ENCODE measurements at places on chromosomes 4 and X.

- DNase-seq: no peak
These were observed 597.9 kb downstream of the GBA3 start for GRCh38 chr4:23290656-23291055.

- no peak for DNase-seq
These were observed 191.4 kb downstream of the GBA3 start for GRCh38 chr4:22884157-22884556.

DNA sequence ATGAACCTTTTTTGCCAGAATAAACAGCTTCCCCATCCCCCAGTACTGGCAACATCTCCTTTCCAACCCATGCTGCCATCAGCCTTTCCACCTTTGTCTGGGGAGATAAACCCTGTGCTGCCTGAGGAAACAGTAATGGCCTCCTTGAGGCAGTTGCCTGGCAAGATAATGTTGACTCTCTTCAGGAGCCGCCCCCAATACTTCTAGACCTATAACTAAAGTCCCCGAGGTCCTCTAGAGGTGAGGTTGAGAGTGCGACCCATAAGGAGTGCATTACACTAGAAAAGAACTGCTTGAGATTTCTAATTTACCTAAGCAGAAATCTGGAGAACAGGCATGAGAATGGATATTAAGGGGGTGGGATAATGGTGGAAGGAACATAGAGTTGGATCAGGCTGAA lies 963.2 kb upstream of the PCDH7 start:
- no peak for DNase-seq

DNA sequence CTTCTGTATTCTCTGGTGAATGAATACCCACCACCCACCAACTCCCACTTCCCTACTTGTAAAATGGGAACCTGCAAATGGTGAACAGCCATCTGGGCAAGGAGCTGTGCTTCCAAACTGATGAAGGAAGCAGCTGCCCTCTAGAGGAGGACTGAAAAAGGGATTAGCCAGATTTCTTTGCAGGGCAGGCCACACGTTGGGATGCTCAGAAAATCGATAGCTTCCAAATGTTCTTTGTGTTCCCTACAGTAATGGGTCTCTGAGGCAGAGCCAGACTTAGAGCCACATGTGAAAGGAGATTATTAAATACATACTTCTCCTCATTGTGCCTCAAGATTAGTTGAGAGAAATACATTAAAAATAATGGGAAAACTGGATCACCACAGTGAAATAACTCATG lies 39.3 kb upstream of the LPAR4 start:
- no peak for DNase-seq

DNA sequence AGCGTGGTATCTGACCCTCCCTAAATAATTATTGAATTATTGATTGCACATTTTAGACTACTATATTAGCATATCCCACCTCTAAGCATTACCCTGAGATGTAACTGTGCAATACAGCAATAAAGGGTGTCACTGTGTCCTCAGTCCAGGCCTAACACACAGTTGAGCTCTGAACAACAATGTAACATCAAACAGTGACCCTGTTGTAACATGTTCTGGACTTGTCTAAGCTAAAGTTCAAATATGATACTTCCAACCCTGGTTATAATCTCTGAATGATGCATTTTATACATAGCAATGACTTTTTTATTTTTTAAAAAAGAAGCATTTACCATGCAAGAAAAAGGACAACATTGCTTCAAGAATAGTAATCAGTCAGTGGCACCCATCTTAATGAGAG lies 61.6 kb upstream of the DMD start:
- no peak for DNase-seq

DNA sequence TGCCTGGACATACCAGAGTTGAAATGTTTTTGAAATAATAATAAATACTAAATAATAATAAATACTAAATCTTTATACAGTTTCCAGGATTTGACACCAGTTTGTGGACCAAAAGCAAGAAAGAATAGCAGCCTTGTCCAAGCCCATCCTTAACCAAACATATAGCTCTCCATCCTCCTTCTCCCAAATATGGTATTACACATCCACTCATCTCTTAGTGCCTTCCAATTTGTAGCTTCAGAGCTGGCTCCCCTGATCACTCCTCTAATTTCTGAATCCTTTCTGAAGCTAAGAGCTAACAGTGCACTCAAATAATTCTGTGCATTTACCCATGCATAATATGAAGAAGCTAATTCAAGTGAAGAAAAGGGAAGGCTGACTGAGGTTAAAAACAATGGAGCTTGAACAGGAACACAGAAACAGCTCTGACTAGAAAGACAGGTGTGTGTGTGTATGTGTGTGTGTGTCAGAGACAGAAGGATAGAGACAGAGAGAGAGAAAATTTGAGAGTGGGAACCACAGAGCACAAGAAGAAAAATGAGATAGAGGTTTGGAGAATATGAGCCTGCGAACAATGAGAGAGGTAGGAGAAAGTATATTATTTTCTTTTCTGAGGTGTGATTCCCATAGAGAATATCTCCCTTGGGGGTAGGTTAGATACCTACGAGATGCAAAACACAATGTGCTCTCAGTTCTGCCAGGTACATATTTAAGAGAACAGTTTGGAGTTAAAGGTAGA lies 123.5 kb downstream of the CAMK2D start:
- DNase-seq: no peak

DNA sequence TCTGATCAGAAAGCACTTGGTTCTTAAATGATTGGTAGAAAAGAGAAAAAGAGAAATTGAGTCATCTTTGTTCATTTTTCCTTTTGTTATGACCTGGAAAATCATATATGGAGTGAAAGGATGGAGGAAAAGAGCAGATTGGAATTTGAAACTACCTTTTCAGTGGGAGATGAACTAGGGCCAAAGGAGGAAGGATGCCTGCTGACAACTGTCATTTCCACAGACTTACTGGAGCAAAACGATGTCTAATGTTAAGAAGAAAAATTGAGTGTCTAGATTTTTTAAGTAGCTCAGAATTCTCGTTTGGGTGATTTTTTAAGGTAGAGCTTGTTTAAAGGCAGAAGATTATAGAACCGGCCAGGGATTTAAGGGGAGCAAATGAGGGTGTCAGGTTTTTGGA lies 144.6 kb upstream of the KCNIP4 start:
- DNase-seq: no peak

DNA sequence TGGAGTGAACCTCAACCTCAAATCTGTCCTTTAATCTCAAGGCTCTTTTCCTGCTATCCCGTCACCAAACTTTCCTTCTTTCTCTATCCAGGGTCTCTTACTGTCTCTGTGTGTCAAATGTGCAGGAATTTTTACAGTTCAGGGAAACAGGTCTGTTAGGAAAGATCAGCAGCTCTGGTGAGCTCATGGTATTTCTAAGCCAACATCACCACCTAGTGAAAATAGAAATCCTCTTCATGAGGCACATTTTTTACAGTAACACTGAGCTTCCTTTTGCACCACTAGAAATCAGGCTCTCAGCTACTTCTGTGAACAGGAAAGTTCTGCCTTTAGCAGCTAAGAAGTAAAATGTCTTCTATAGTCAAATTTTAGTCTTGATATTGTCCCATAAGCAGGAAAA lies 39.6 kb downstream of the NUDT11 start:
- no peak for DNase-seq

DNA sequence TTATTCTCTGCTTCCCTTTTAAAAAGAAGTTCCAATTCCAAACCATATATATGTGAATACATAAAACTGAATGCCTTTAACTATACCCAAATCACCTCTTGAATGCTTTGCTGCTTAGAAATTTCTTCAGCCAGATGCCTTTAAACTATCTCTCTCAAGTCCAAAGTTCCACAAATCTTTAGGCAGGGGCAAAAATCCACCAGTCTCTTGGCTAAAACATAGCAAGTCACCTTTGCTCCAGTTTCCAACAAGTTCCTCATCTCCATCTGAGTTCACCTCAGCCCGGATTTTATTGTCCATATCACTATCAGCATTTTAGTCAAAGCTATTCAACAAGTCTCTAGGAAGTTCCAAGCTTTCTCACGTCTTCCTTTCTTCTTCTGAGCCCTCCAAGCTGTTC lies 49.8 kb downstream of the SULT1B1 start:
- DNase-seq: no peak

DNA sequence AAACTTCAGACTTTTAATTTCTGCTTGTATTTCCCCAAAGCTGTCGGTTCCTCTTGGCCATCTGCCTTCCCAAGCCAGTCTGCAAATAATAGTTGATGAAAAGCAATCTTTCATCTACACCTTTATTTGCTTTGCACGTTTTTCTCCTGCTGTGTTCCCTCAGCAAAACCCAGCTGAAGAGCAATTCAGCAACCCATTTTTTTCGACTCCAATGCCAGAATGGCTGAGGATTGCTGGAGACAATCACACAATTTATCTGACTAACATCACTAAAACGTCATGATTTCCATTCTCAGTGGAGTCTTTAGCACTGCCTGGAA lies 94.3 kb downstream of the GPRIN3 start:
- no peak for DNase-seq

DNA sequence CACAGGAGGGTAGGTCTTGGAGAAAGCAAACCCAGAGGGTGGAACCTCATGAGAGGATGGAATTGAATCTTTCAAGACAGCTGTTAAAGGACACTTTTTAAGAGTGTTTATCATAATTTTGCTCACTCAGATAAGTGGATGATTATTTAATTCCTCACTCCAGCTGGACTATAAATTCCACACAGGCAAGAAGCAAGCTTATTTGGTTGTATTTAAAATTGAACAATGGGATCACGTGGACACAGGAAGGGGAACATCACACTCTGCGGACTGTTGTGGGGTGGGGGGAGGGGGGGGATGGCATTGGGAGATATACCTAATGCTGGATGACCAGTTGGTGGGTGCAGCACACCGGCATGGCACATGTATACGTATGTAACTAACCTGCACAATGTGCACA lies 116.3 kb downstream of the DHRSX start:
- DNase-seq: no peak

DNA sequence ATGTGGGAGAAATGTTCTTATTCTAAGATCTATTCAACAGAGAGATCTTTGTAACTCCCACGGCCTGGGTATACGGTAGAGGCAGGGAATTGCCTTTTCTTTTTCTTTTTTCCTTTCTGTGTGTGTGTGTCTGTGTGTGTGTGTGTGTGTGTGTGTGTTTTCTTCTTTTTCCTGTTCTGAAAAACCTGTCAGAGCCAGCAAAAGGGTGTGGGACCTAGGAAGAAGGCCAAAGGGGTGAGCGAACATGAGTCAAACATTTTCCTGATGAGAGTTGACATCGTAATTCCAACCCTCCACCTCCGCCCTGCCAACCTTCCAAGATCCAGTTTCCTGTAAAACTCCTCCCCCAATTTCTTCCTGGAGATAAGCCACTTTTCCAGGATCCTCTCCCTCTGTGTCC lies 2.8 kb upstream of the CHIC2 start:
- no peak for DNase-seq

DNA sequence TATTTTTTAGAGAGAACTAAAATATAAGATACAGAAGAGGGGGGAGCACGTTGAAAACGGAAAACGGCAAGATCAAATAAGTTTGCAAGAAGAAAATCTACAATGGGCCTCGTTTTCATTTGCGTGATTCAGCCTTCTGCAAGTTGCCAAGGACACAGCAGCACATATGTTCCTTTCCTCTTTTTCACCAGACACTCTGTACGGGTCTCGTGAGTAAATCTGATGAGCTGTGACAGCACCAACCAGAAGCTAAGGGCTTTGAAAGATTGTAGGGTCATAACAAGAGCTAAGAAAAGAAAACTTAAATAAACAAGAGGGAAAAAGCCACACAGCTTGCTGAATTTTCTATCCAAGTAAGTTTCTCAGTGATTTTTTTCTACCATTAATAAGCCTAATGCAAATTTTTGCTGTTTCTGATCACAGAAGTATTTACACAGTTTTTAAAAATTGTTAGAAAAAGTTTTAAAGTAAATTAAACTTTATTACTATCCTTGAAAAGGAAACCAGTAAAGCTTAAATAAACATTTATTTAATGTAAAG lies 63.4 kb downstream of the SCML2 start:
- DNase-seq: no peak

DNA sequence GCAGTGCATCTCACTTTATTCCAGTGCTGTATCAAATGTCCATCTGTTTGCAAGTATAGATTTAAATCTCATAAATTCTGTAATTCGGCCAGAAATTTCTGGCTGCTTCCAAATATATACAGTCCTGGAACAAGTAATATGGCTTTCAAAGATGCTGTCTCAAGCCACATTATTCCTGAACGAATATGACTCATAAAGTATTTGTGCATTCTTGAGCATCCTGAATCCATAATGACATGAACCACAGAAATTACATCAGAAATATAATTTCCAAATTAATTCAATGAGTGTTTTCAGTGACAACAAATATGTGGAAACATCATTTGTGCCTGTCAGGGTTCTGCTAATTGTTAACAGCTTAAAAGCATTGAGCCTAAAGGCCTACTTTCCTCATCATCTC lies 140.9 kb upstream of the HPGD start:
- DNase-seq: no peak

DNA sequence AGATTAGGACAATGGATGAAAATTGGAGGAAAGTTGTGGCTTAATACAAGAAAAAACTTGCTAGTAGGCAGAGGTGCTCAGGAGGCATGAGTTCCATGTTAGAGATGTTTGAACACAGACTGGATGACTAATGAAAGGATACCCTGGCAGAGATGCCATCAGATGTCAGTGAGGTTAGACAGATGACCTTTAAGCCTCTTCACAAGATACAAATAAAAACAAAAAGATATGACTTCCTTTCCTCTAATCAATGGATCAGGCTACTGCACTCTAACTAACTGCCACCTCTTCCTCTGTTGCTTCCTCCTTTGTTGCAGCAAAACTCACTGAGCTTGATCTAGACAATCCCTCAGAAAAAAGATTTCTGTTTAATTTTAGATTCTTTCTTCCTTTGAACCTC lies 14.7 kb downstream of the STAP1 start:
- no peak for DNase-seq

- DNase-seq: no peak
These were observed 3.2 kb upstream of the POU3F4 start for GRCh38 chrX:83504721-83505479.

- DNase-seq: no peak
These were observed 54.9 kb upstream of the IRF2 start for GRCh38 chr4:184529283-184529682.

DNA sequence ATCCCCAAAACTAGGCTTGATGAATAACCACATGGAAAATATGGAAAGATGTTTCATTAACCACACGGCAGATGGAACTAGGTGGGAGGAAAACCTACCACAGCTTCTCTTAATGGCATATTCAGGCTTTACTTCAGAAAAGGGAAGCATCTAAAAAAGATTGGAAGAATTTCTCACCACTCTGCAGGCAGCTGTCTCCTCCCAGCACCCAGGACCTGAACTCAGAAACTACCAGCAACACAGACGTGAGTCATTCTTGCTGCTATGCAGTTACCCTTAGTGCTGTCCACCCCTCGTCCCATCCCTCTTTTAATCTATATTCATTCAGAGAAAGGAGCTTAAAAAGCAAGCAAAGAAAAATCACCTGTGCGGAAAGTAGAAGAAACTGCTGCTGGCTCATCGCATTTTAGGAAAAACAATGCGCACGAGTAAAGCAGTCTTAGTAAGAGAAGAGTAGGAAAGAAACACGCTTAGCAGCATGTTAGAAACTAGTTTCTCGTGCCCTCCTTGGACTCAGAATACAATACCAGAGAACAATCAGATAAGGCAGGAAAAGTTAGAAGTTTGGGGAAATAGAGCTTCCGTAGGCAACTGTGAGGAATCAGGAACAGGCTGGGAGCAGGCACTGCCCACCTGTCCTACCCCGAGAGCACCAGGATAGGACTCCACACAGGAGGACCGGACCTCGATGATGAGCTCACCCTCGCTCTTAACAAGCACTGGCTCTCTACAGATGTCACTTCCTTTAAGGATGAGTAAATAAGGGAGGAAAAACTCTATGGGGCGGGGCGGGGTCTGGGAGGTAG lies 48.1 kb upstream of the ENPP6 start:
- no peak for DNase-seq

Measured in stimulated activated CD4-positive, alpha-beta T cell treated with anti-CD3 and anti-CD28 coated beads, Interleukin-4, amount 100 ng/mL, for 48 hours (primary cell).